ENCODE measurements at places on chromosomes 1 and 21.

DNA sequence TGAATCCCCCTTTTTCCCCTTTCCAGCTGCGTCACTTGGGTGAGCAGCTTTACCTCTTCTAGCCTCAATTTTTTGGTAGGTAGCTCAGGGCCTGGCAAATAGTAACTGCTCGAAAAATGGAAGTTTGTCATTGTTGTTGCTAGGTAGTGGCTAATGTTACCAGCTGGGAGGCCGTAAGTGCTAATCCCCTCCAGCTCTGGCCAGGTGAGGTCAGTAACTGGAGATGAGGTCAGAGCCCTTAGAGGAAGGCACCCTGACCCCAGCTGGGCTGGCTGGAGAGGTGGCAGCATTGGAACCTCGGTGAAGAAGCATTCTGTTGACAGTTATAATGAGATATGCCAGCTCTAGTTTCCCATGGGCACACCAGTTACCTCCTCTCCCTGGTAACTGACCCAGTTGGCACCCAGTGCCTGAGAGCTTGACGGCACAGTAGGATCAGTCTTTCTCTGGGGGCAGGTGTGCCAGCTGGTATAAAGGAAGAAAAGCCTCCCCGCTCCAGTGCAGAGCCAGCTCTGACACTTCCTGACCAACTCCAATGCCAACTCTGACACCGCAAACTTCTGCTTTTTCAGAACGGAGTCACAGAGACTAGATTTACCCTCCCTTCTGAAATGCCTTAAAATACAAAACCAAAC lies 35.0 kb upstream of the SLC2A1 start:
- DNase-seq, result no peak

DNA sequence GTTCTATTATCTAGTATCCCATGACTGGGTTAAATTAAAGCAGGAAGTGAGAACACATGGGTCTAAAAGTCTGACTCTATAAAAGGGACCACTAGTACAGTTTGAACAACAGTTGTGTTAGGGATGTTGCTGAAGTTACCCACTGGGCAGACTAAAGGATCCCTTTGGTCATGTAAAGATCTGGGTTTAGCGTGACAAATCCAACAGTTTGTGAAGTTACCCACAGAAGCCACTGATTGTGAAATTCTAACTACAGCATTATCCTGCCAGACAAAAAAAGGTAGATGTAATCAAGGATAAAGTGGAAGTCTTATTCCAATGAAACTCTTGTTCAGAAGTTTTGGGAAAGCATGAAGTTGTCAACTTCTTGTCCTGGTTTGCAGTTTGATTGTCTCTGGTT lies 5.7 kb downstream of the QSOX1 start:
- no peak for DNase-seq

DNA sequence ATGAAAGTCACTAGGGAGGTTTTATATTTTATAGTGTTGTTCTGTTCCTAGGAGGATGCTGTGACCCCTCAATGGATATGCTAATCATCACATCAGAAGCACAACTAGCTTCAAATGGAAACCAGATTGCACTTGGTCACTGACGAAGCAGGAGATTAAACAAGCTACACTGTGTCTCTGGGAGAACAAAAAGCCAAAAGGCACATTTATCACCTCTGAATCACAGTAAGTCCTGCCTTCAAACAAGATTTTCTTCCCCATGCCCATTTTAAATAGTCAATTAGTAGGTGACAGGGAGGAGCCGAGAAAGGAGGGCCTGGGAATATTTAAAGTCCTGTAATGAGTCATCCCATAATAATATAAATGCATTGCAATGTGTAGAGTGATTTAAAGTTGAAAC lies 38.1 kb downstream of the RGS2 start:
- DNase-seq, result no peak

DNA sequence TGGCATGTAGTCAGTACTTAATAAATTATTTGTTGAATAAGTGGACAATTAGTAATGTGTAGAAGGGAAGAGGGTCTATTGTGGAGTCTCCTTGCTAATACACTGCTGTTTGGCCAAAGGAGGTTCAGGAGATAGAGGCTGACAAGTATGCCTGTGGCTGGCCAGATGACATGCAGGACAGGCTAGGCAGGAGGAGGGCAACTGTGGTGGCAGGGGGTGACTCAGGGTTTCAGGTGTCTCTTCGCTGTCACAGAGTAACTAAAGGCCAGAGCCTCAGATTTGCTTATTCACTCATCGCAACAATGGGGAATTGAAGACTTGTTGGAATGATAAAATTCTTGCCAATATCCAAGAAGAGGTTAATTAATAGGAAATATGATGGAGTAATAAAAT lies 33.1 kb downstream of the THRAP3 start:
- DNase-seq, result no peak

DNA sequence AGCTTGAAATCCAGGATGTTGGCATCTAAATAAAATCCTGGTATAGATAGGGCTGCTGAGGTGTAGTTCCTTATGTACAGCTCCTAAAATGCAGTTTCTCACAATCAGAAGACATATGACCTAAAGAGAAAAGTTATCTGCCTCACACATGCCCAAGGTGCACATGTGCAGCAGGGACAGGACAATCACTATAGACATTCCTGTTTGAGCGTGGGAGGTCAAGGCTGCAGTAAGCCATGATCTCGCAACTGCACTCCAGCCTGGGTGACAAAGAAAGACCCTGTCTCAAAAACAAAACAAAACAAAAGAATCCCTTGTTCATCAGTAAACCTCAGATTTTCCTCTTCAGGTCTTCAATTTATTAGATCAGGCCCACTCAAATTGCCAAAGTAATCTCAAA lies 66.1 kb downstream of the SPATA6 start:
- no peak for DNase-seq

- DNase-seq, result no peak
Measured at GRCh38 chr1:217535601-217536377, 95.1 kb downstream of the GPATCH2 start.

DNA sequence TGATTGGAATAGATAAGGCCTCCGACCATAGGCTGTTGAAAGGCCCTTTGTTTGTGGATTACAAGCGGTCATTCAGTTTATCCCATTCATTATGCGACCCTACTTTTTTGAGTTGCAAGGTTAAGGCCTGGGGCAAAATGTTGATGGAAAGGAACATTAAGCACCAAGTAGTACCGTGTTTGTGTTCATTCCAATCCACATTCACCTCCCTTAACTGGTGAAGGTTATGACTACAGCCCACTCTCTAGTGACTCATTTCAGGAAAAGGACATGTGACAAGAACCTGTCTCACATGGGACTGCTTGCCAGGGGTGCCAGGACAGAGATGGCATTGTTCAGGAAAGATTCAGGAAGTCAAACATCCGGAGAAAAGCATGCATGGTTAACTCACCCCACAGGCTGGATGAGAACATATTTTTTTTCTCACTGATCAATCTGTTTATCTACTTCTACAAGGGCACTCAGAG lies 81.6 kb downstream of the CD58 start:
- no peak for DNase-seq

- DNase-seq, result no peak
Measured at GRCh38 chr1:207454046-207454964, at the start of gene CR2. CR2 (plus strand) TSS chr1:207454328; CDS start chr1:207454419, 91 bp downstream.

DNA sequence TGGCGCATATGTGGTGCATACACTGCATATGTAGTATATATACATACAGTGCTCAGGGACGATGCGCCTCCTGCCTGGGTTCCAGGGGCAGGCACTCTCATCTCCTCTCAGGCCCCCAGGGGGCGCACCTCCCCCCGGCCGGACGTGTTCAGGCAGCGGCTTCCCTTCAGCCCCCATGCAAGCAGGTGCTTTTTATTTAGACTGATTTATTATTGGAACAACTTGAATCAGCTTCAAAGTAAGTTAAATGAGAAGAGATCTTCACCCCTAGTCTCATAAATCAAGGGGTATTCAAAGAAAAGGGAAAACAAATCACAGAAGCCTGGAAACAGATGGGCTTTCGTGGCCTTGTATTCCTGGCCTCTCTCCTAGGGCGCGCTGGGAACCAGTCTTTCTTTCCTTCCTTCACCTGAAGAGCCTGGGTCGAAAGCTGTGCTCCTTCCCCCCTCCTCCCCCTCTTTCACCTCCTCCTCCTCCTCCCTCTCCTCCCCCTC lies 64.6 kb downstream of the UBIAD1 start:
- DNase-seq, result peak; percentile 31

DNA sequence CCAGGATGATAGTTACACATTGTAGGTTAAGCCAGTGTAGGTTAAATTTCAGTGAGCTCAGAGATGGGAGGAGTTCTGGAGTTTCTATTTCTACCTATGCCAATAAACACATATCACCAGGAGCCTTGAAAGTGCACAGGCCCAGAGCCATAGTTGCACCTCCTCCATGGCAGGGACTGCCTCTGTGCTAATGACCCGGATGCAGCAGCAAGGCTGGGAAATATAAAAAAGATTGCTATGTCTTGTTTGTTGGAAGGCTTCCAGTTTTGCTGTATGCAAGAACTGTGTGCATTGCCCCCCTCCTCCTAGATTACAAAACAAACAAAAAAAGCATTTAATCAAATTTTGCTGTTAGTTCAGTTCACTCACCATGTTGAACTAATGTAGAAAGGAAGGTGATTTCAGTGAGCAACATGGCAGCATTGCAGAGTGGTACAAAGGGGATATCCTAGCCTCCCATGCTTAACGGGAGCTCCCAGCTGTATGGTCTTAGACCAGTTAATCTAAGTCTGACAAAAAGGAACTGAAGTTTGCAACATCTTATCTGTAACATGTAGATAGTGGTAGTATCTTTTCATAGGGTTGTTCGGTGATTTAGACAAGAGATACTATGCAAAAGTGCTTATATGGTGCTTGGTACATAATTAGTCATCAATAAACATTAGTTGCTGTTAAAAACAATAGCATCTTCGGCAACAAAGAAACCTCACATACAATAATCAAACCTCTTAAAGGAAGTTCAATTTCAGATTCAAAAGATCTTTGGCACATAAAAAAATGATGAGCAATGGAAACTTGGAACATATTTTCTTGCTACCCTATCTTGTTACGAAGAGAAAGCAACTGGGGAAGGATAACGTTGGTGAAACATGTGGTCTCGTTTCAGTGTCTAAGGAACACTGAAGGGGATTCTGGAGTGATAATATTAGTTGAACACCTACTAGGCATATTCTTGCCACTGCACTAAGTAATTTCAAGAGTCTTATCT lies 309.5 kb downstream of the ASTN1 start:
- DNase-seq, result no peak

DNA sequence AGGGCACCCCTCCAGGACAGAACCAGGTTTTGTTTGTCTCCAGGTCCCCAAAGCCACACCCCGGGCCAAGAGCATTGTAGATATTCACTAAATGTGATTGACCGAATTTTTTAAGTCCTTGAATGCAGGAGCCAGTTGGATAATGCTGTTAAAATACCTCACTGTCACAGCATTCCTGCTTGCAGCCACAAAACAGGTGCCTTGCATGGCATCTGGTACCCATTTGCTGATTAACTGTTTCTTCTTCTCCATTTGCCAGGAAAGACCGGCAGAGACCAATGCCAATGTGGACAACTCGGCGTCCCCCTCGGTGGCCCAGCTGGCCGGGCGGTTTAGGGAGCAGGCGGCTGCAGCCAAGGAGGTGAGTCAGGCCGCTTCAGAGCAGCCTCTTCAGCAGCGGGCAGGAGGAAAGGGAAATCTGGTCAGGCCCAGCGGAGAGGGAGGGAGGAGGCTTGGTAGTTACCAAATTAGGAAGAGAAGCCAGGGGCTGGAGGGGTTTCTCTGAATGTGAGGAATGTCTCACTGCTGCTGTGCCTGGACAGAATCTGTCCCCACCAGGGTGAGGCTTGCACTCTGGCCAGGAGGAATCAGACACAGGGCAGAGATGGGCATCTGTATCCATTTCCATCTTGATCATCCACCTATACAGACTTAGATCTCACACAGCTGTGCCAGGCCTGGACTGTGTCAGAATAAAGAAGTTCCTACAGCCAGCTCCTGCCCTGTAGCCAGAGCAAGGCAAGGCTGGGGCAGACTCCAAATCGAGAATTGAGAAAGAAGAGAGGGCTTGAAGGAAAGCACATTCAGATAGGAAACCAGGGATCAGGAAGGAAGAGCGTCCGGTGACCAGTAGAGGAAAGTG lies 37.9 kb upstream of the MPZL1 start:
- DNase-seq, result no peak

- DNase-seq, result no peak
Measured at GRCh38 chr21:33039536-33039935, 13.8 kb downstream of the OLIG2 start.

DNA sequence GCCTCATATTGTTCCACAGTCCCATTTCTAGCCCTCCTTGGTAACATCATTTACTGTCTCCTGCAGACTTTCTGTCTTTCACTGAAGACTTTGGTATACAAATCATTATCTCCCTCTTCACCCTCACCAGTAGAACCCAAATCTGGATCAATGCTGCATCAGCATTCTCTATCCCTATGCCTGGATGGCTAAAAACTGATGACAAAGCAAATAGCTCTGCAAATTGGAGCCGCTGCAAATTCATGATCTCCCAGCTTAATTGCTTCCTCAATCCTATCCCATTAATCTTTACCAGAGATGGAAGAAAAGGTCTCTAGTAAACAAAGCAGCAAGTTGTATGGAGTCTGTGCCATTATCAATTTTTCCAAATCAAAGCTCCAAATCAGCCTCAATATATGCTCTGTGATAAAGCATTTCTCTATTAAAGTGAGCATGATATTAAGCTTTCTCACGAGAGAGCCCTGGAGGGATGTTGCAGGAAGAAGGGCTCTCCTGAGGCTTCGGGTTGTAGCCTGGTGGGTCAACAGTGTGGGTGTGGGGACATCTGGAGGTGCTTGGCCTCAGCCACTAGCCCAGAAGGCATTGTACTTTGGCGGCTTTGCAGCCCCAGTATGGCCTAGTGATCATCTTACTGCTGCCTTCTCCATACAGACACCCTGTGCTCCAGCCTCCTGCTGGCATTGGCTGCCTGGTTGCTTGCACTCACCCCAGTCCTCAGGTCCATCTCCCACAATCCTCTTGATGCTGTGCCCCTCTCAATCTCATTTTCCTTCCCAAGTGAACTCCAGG lies 46.2 kb upstream of the COL24A1 start:
- no peak for DNase-seq

DNA sequence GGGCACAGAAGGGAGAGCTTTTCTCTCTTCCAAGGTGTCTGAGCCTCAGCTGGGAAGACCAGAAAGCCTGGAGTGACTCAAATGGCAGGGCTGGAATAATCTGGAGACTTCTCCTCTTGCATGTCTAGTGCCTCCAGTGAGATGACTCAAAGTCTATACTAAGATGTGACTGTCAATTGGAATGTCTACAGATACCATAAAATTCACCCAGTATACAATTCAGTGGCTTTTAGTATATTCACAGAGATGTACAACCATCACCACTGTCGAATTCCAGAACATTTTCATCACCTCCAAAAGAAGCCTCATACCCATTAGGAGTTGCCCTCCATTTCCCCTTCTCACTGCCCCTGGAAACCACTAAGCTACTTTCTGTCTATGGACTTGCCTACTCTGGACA lies 47.9 kb upstream of the CNN3 start:
- no peak for DNase-seq

- DNase-seq, result no peak
Measured at GRCh38 chr1:86852289-86852688, 61.6 kb downstream of the SELENOF start.
